ENCODE measurements at places on chromosomes 1 and 21.

GRCh38 chr1:206967096-206967849 is 3.0 kb downstream of the FCAMR start:
- DNase-seq = no peak

- DNase-seq = no peak
These were observed 146.8 kb upstream of the NRIP1 start for GRCh38 chr21:15211491-15212133.

DNA sequence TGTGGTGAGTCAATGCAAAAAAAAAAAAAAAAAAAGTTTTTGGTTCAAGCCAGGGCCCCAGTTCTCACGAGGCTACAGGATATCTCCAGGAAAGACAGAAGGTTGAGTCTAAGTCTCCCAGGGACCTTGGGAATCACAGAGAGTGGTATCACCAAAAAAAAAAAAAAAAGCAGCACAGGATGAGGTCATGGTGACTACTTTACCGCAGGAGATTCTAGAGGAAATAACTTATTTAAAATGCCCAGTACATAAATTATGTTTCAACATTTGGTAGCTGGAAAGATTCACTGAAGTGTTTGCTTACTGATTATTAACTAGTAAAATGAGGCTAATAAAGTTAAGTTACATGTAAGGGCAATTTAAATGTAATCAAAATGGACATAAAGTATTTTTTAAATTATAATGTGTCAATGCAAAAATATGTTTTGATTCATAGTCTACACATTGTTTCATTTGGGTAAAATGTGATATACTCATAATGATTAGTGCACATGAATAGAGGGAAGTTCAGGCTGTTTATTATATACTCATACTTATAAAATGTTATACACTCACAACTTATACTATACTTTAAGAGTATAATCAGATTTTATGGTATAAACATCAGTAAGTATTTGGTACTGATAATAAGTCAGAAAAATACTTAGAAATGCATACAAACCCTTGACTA is 84.1 kb downstream of the PLPPR5 start:
- DNase-seq = no peak

- no peak for DNase-seq
These were observed 166.2 kb upstream of the NFIA start for GRCh38 chr1:60916199-60916598.

DNA sequence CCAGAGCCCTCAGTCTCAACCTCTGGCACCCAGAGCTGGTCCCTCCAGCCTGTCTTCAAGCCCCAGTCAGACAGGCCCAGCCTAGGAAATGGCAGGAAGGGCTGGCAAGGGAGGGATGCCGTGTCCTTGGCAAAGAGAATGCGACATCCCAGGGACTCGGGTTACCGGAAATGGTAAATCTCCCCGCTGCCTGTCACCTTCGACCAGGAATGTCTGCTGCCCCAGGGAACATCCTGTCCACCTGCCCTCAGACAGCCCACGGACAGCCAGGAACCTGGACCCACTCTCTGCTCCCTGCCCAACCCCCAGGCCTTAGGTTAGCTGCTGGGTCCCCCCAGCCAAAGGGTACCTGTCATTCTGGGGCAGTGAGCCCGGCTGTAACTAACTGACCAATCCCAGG is 23.9 kb downstream of the HSPG2 start:
- DNase-seq = no peak

DNA sequence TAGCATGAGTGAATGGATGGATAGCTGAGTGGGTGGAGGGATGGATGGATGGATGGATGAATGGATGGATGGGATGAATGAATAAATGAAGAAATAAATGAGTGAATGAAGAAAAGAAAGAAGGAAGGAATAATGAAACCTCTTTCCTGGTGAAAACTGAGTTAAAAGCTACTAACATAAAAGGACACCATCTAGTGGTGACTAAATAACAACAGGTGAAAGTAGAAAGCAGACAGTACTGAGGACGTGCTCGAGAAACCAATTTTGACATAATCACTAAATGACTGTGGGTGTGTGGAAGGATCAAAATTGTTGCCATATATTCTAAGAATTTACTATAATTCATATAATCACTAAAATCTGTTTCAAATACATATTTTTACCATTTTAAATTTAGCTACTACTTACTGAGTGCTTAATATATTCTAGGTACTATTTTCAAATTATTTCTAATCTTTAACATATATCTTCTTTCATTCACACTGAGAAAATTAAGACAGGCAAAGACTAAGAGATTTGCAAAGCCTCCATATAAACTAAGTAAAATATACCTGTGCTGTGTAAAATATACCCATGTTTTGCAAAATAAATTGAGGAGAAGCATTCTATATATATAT is 522.9 kb downstream of the LRRIQ3 start:
- no peak for DNase-seq

DNA sequence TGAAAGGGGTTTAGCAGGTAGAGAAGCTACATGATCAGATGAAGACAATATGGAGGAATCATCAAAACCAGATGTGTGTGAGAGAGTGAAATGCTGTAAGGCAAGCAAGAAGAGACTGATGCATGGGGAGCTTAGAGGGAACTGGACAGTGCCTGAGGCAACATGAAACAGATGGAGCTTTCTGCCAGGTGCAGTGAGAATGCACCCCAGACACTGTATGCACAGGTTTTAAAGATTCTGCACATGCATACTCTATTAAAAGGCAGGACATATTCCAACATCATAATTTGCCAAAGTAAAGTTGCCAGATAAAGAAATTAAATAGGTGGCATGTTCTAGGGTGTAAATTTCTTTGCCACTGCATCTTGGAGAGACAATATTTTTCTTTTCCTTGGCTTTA is 200.1 kb downstream of the AMY1C start:
- no peak for DNase-seq

DNA sequence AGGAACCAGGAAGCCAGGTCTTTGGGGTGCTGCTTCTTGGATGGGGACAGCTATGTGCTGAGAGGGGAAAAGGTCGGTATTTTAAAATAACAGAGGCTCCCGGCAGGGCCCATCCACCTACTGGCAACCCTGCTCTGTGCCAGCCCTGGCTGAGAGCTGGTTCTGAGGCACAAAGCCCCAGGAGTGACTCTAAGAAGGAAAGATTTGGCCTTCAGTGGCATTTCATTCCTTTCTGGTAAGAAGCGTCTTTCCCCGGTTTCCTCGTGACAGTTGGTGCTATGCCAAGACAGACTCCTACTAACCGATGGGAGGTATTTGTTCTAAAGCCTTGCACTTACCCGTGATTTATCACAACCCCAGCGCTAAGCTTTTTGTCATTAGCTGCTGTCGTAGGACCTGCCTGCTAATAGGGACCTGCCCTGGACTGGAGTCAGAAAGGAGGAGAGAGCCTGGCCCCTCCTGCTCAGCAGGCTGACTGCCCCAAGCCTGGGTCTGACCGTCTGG is 123.1 kb upstream of the ADAR start:
- DNase-seq = no peak

DNA sequence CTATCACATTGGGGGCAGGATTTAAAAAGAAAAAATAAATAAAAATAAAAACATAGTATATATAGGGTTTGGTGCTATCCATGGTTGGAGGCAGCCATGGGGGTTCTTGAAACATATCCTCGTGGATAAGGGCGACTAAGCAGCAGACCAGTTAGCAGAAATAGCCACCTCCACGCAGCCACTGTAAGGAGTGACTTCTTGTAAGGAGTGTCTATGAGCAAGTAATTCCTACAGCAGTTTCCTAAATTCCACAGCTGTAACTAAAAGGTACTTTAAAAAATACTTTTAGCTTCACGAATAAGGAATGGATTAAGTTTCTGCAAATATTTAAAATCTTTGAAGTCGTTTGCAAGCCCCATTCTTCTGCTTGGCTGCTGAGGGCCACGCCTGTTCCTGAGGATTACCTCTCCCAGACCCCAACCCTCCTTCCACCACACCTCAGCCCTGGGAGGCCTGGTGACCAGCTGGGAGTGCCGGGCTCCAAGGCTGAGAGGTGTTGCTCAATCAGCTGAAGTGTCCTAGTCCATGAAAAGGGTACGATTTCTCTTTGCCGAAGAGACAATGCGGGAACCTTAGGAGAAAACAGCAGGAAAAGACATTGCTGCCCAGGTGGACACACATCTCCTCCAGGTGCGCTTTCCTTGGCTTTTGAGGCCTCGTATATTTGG is 115.3 kb downstream of the ADSS2 start:
- DNase-seq = peak; percentile 46

DNA sequence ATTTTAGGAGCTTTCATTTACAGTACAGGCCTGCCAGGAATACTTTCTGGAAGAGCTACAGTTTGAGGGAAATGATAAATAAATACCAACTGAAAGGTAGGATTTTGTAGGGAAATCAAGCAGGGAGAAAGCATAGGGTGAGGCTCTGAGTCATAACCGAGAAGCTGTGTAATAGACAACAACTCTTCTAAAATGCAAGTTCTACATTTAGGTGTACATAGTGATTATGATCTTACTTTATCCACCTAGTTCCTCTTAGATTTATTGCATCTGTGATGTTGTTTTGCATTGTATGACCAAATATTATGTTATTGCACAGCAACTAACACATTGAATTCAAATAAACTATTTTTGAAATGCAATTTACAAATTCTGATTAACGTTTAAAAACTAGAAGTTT is 819.3 kb downstream of the PLA2G4A start:
- no peak for DNase-seq

DNA sequence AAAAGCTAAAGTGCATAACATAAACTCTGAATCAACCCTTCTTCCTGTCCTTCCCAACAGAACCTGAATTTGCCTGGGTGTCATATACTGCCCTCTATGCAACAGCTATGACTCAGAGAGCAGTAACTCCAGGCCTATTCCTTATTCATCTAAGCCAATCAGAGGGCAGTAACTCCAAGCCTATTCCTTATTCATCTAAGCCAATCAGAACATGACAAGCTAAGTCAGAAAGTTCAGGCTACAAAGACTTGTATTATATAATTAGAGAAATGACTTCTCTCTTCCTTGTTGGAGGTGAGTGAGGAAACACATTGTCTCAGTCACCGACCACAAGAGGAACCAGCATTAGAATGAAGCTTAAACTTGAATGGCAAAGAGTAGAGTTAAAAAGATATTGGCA is 26.2 kb upstream of the TADA1 start:
- DNase-seq = no peak

GRCh38 chr1:207316622-207317391 is 4.7 kb upstream of the CD55 start:
- no peak for DNase-seq

DNA sequence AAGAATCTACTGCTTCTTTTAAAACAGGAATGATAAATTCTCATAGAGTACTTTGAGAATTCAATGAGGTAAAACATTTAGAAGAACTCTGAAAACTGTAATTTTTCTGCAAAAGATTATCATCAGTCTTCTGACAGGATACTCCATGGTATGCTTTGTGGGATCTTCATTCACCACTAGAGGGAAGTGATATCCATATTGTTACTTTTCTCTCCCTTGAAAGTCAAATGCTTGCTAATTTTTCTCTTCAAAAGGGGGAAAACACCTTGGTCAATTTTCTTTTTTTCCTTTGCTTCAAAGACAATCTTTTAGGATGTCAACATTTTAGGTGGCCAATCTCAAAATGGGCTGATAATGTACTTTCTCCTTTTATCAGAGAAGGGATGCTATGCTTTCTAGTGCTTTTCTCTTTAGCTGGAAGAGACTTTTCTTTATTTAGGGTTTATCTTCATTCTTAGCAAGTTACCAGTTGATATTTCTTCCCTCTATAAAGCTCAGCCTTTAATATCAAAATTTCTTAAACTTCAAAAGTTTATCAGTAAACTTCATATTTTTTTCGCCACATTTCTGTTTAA is 95.5 kb downstream of the NEGR1 start:
- DNase-seq = no peak

DNA sequence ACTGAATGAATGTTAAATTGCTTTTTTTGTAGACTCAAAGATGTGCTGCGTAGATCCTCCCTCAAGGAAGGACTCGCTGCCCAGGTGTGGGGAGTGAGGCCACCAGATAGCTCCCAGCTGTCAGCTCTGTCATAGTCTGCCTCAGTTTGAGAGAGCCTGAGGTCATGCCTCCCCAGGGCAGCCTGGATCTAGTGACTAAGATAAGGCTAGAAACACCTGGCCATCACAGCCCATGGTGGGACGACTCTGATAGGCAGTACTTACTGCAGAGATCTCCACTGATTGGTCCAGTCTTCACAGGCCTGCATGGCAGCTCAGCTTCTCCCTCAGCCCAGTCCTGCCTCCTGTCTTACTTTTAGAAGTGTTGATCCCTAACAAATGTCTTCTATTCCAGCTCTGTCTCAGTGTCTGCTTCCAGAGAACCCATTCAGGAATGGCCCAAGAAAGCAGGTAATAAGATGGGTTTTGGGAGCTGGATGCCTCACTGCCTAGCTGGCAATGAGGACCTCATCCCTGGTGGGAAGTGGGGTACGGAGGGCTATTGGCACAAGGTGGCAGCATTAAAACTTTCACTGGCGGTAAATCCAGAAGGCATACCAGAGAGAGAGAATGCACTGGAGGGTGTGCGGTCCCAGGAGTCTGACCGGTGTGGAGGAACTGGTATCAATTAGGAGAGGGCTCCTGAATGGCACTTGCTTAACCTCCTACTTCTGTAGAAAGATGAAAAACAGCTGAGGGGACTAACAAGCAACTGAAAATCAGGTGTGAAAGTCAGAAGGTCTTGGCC is 55.3 kb upstream of the GPR37L1 start:
- no peak for DNase-seq

DNA sequence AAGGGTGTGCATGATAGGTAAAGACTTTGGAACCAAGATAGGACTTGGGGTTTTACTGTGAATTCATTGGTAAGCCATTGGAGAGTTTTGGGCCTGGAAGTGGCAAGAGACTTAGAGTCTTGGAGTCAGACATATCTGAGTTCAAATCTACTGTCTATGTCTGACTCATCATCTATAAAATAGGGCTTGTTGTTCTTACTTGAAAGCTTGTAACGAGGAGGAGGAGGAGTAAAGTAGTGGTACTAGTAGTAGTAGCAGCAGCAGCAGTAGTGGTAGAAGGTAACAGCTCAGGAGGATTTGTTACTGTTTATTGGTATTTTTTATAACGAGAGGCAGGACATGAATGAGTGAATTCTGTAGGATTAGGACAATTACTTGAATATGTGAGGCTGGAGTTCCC is 62.7 kb downstream of the CACHD1 start:
- no peak for DNase-seq

GRCh38 chr1:180188684-180189175 is 34.1 kb downstream of the QSOX1 start:
- no peak for DNase-seq

DNA sequence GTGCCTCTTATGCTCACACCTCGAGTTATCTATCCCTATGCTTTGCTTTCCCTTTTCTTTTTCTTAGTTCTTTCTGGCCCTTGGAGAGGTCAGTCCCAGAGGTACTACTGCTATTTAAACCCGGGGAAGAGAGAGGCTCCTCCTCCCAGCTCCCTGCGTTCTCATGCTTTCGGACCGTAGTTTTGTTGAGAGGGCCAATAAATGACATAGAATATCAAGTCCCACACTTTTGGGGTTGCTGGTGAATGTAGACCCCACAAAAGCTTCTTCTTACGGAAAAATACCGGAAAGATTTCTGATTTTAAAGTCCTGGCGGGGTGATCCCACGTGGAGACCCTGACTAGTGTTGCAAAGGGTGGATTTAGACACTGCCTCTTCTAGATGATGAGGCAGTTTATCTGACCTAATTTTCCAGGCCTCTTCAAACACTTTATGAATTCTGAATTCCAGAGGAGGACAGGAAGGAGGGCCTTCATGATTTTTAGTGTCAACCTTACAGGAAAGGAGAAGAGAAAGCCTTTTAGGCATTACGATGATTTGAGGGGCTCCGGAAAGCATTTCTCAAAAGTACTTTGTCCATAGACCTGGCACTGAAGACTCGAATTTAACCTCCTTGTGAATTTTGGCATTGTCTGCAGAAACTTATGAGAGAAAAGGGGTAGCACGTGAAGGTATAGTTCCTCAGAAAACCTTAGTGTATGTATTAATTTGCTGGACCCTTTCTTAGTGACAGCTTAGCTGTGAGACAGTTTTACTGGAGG is 694 bp downstream of the TMEM167B start:
- DNase-seq = no peak

Data from osteocyte (in vitro differentiated cells).